Common myeloid progenitor, CD34-positive (primary cell): ENCODE measurements at places on chromosomes 5 and 9.

- no peaks in the 10 kb centered on the region for H3K36me3 ChIP-seq
- H3K27ac ChIP-seq, result no peak overlapping the region
- H3K4me3 ChIP-seq, result no peak overlapping the region
- no peaks in the 10 kb centered on the region for H3K4me1 ChIP-seq
- no peaks in the 10 kb centered on the region for H3K27me3 ChIP-seq
- DNase-seq, result no peak
These were observed 89.6 kb upstream of the LRRTM2 start for GRCh38 chr5:138964647-138965201.

DNA sequence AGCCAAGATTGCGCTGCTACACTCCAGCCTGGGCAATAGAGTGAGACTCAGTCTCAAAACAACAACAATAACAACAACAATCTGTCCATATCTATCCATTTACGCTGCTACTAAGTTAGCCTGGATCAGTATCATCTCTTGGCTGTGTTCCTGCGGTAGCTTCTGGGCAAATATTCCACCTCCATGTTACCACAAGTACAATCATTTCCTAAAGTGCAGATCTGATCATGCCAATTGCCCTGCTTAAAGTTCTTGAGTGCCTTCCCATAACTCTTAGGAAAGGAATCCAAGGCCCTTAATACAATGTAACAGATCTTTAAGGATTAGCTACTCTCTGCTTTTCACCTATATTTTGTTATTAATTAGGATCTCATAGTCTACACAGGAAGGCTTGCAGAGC lies 15.4 kb upstream of the PPP2R2B start:
- H3K27me3 ChIP-seq, result no peaks in the 10 kb centered on the region
- DNase-seq, result no peak
- no peak overlapping the region for H3K27ac ChIP-seq
- no peak overlapping the region for H3K4me3 ChIP-seq

- no peak for DNase-seq
- H3K4me1 ChIP-seq, result no peaks in the 10 kb centered on the region
- no peaks in the 10 kb centered on the region for H3K27me3 ChIP-seq
These were observed 258.7 kb upstream of the RASA1 start for GRCh38 chr5:87008751-87009560.

DNA sequence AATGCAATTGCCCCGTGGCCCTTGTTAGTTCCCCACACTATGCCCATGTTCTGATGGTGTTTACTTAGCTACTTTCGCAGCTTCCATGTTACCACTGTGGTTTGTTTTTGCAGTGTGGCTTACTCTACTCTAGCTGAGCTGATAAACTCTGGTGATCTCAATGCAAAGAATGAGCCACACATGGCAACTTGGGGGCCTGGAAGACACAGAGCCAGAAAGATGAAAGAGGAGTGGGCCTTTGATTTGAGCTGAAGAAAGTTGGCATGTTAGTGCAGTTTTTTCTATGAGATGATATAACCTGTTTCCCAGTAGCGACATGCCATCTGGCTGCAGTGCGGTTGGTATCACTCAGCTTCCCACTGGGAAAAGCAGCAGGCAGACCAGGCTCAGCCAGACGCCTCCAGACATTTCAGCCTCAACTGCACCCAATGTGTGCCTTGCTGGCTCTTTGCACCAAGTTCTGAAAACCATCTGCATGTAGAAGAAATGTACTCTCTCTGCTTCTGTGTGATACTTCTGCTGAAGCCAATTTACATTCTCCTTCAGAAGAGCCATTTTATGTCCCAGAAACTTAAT lies 329.4 kb downstream of the ARHGEF28 start:
- H3K4me1 ChIP-seq, result no peaks in the 10 kb centered on the region
- peaks cover 7% of the 10 kb centered on the region for H3K27me3 ChIP-seq
- no peak overlapping the region for H3K4me3 ChIP-seq
- no peak for DNase-seq
- H3K36me3 ChIP-seq, result no peaks in the 10 kb centered on the region

- no peaks in the 10 kb centered on the region for H3K27me3 ChIP-seq
- H3K27ac ChIP-seq, result no peak overlapping the region
- H3K4me1 ChIP-seq, result peaks cover 6% of the 10 kb centered on the region
- no peak overlapping the region for H3K4me3 ChIP-seq
- peak; percentile 52 for DNase-seq
- peaks cover 55% of the 10 kb centered on the region for H3K36me3 ChIP-seq
These were observed 3.3 kb downstream of the RNF20 start for GRCh38 chr9:101536938-101537337.

- no peaks in the 10 kb centered on the region for H3K4me1 ChIP-seq
- H3K27me3 ChIP-seq, result no peaks in the 10 kb centered on the region
- no peaks in the 10 kb centered on the region for H3K36me3 ChIP-seq
- no peak overlapping the region for H3K4me3 ChIP-seq
These were observed 128.9 kb downstream of the LRRC70 start for GRCh38 chr5:62707563-62707962.

DNA sequence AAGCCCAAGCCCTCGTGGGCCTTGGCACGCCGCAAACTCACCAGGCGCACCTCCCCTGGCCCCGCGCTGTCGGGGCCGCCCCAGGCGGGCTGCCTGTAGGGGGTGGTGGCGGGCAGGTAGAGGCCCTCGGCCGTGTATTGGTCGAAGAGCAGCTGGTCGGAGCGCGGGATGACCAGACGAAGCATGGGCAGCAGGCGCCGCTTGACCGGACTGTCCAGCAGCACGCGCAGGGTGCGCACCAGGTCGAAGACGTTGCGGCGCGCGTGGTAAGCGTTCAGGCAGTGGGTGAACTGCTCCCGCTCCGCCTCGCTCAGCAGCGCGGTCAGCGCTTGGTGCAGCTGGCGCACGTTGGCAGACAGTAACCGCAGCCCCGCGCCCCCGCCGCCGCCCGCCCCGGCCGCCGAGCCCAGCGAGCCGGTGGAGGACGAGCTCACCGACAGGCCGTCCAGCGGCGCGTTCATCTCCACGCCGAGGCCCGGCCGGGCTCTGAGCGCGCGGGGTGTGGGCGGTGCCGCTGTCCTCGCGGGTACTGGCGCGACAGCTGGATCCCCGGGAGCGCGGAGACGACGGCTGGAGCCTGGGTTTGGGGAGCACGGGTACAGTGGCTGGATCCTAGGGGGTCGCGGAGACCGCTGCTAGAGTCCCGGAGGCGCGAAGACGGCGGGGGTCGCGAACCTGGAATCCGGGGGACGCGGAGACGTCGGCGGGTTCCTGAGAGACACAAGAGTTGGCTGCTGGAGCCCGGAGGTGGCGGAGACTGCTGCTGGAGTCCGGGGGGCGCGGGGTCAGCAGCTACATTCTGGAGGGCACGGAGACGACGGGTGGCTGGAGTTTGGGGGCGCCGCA lies 709 bp downstream of the WHRN start:
- DNase-seq, result peak; percentile 33
- H3K27ac ChIP-seq, result no peak overlapping the region
- peak overlapping the region; percentile 55 for H3K4me3 ChIP-seq
- H3K4me1 ChIP-seq, result peaks cover 24% of the 10 kb centered on the region
- no peaks in the 10 kb centered on the region for H3K36me3 ChIP-seq

DNA sequence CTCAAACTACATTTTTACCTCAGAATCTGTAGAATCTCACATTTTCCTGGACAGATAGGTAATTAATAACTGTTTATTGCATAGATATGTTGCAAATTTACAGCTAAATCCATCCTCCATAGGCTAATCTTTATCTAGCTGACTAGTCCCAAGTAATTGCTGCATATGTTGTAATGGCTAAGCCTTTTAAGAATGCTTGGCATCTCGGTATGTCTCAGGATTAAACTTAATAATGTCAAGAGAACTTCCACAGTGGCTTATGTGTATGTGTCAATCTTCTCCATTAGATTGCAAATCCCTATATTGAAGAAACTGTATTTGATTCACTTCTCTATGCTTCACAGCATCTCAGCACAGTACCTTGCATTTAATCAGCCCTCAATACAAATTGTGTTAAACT lies 131.9 kb downstream of the PRDM9 start:
- no peaks in the 10 kb centered on the region for H3K36me3 ChIP-seq
- H3K27ac ChIP-seq, result no peak overlapping the region
- DNase-seq, result no peak
- H3K27me3 ChIP-seq, result no peaks in the 10 kb centered on the region

- no peaks in the 10 kb centered on the region for H3K4me1 ChIP-seq
- H3K4me3 ChIP-seq, result no peak overlapping the region
- no peaks in the 10 kb centered on the region for H3K27me3 ChIP-seq
- no peak overlapping the region for H3K27ac ChIP-seq
- no peak for DNase-seq
- H3K36me3 ChIP-seq, result no peaks in the 10 kb centered on the region
These were observed 38.8 kb upstream of the SEMA6A start for GRCh38 chr5:116613445-116613844.

GRCh38 chr5:54440456-54440893 lies 15.0 kb upstream of the HSPB3 start:
- no peaks in the 10 kb centered on the region for H3K4me1 ChIP-seq
- no peak for DNase-seq
- H3K27ac ChIP-seq, result no peak overlapping the region
- H3K4me3 ChIP-seq, result no peak overlapping the region

GRCh38 chr5:141815051-141815795 lies 63.0 kb downstream of the PCDH1 start:
- no peak for DNase-seq
- H3K4me3 ChIP-seq, result no peak overlapping the region
- H3K36me3 ChIP-seq, result no peaks in the 10 kb centered on the region
- no peak overlapping the region for H3K27ac ChIP-seq

DNA sequence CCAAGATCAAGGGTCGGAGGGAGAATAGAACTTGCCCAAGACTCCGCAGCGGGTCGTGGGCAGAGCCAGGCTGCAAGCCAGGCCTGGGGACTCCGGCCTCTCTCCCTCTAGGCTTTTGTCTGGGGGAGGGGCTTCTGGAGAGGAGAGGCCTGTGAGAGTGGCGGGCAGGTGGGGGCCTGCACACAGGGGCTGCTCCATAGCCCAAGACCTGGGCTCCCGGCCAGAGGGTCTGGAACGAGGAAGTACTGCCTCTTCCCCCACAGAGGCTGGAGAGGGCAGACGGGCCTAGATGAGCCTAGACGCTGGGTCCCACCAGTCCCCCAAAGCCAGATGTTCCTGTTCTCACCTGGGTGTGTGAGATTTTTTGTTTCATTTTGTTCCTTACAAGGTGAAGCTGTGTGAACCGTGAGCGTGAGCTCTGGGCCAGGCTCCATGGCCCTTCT lies 5.2 kb upstream of the ST6GALNAC6 start:
- peaks cover 49% of the 10 kb centered on the region for H3K4me1 ChIP-seq
- peak; percentile 61 for DNase-seq
- peak overlapping the region; percentile 0 for H3K4me3 ChIP-seq
- H3K36me3 ChIP-seq, result peaks cover 3% of the 10 kb centered on the region
- peak overlapping the region; percentile 62 for H3K27ac ChIP-seq
- H3K27me3 ChIP-seq, result no peaks in the 10 kb centered on the region

GRCh38 chr5:57906671-57907070 lies 424.1 kb upstream of the ACTBL2 start:
- H3K4me3 ChIP-seq, result no peak overlapping the region
- H3K4me1 ChIP-seq, result peaks cover 9% of the 10 kb centered on the region
- no peaks in the 10 kb centered on the region for H3K36me3 ChIP-seq
- no peak for DNase-seq
- no peak overlapping the region for H3K27ac ChIP-seq

GRCh38 chr5:477871-478270 lies 34.9 kb downstream of the EXOC3 start:
- peaks cover 26% of the 10 kb centered on the region for H3K4me1 ChIP-seq
- DNase-seq, result no peak
- H3K27ac ChIP-seq, result no peak overlapping the region
- no peaks in the 10 kb centered on the region for H3K27me3 ChIP-seq

- no peak overlapping the region for H3K27ac ChIP-seq
- H3K36me3 ChIP-seq, result no peaks in the 10 kb centered on the region
These were observed 1059.8 kb upstream of the DMAC1 start for GRCh38 chr9:8859416-8859815.

- no peaks in the 10 kb centered on the region for H3K36me3 ChIP-seq
- H3K27ac ChIP-seq, result no peak overlapping the region
- no peaks in the 10 kb centered on the region for H3K4me1 ChIP-seq
- no peaks in the 10 kb centered on the region for H3K27me3 ChIP-seq
- DNase-seq, result no peak
These were observed 23.3 kb downstream of the FST start for GRCh38 chr5:53503562-53504218.

DNA sequence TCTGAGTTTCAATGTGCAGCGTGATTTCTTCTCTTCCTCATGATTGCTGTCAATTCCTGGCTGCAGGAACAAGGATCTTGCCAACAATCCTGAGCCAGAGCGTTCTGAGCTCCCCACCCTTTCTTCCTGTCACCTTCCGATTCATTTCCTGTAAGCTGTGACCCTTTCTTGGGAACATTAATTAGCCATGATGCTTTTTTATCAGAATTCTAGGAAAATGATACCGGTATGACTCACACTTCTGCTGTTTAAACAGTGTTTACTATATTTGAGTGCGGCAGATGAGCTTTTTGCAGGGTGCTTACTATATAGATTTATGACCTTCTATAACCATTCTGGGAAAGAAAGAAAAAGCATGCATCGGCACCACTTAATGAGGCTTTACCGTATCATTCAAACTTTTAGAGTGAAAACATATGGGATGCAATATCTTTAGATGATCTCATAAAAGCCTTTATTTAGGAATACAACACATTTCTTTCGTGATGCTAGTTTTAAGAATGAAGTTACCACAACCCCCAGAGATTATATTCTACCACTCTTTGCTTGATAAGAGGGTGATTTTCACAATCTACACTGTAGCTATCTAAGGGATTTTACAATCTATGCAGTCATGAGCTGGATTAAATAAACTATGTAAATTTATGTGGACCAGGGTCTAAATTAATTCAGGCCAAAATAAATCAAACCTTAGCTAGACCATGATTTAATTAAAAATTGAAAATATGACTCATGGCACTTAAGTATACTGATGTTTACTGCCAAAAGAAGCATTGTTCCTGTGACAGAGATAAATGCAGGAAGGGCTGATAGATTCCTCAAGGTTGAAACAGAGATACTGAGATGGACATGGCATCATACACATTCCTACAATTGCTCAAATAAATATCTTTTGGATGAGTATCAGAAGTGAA lies 38.0 kb upstream of the OSMR start:
- no peak overlapping the region for H3K27ac ChIP-seq
- no peak overlapping the region for H3K4me3 ChIP-seq
- no peak for DNase-seq

- H3K27me3 ChIP-seq, result no peaks in the 10 kb centered on the region
- no peaks in the 10 kb centered on the region for H3K36me3 ChIP-seq
- no peaks in the 10 kb centered on the region for H3K4me1 ChIP-seq
- no peak for DNase-seq
- no peak overlapping the region for H3K27ac ChIP-seq
- H3K4me3 ChIP-seq, result no peak overlapping the region
These were observed 81.2 kb downstream of the GLDC start for GRCh38 chr9:6564360-6564759.

DNA sequence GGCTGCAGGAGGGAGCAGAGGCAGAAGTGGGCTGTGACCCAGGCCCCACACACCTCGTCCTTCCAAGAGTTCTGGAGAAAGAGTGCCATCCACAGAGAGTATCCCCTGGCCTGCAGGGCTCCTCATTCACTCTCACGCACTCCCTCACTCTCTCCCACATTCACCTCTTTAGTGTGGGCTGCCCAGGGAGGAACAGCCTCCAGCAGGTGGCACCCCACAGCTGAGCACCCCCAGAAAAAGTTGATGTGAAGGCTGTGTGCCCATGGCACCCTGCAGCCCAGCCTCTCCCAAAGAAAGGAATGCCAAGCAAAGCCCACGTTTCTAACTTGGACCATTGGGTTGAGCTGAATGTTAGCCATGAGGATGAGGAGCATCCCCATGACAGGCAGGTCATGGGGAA lies 4.5 kb upstream of the SHC3 start:
- H3K27ac ChIP-seq, result no peak overlapping the region
- no peak overlapping the region for H3K4me3 ChIP-seq
- H3K36me3 ChIP-seq, result no peaks in the 10 kb centered on the region

GRCh38 chr5:31303688-31304087 lies 110.2 kb downstream of the CDH6 start:
- peaks cover 2% of the 10 kb centered on the region for H3K27me3 ChIP-seq
- DNase-seq, result no peak
- H3K4me3 ChIP-seq, result no peak overlapping the region
- no peaks in the 10 kb centered on the region for H3K36me3 ChIP-seq
- H3K4me1 ChIP-seq, result no peaks in the 10 kb centered on the region
